ENCODE measurements at places on chromosomes 1 and 21.

- no peak for DNase-seq
Measured at GRCh38 chr21:32209580-32209979, 69.3 kb downstream of the MIS18A start.

DNA sequence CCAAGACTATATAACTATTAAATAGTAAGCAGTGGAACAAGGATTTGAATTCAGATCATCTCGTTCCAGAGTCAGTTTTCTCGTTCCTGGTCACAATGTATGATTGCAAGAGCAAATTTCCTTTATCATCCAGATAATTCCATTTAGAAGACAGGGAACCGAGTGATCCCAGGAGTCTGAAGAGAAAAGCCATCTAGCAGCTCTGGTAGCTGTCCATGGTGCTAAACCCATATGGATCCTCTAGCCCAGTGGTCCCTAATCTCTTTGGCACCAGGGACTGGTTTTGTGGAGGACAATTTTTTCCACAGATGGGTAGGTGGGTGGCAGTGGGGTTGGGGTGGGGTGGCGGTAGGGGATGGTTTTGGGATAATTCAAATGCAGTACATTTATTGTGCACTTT, 229.4 kb downstream of the PTPRU start:
- DNase-seq: peak; percentile 0

- no peak for DNase-seq
Measured at GRCh38 chr1:161244888-161245287, 6.9 kb upstream of the NR1I3 start.

DNA sequence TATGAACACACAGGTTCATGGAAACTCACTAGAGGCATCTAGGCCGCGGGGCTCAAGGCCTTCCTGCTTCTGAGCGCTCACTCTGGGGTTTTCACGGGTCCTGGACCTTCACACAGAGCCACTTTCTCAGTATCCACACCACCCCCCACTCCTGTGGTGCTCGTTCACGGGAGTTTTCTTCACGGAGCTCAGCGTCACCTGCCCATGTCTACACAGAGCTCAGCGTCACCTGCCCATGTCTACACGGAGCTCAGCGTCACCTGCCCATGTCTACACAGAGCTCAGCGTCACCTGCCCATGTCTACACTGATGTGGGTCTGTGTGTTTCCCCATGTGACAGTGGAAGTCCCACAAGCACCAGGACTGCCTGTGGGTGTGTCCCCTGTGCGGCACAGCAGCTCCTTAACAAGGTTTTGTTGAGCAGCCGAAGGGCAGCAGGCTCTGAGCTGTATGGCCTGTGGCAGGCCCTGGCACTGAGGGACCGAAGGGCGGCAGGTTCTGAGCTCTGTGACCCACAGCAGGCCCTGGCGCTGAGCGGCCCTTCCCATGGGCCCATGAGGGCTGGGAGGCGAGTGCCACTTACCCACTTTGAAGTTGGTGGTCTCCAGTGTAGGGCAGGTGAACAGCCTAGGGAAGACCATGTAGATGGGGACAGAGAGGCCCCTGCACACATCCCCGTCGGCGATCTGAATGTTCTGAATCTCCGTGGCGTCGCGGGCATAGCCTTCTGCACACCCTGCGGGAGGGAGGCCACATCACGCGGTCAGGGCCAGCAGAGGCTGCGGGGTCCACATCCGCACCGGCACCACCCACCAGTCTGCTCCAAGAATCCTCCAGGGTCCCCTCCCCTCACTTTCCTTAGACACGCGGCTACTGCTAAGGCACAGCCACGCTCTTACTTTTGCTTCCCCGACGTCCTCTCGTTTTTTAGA, 39.8 kb downstream of the VPS26C start:
- no peak for DNase-seq

DNA sequence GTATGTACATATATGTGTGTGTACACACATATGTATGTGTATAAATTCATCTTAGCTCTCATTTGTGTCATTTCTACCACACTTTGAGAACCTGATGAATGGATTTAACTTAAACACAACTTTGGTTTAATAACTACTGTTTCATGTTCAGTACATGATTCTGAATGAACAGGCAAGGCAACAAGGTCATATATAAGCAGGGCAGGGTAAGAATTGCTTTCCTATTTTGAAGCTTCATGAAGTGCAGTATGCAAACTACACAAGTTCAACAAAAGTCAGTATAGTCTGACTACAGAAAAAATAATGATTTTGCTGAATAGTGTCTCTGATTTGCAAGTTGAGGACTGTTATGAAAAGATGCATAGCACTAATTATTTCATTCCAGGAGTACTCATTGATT, 127.6 kb downstream of the KCNK2 start:
- DNase-seq: no peak

DNA sequence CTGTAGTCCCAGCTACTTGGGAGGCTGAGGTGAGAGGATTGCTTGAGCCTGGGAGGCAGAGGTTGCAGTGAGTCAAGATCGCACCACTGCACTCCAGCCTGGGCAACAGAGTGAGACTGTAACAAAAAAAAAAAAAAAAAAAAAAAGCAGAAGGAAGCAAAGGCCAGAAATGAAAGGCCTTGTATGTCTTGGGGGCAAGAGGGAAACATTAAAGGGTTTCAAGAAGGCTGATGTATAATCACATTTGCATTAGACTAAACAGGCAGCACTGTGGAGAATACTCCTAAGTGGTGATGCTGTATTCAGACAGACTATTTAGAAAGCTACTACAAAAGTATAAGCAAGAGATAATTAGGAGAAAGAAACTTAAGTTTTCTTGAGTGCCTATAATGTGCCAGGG, 10.4 kb downstream of the ANP32E start:
- DNase-seq: no peak

GRCh38 chr1:235545292-235545930, 41.2 kb upstream of the B3GALNT2 start:
- DNase-seq: no peak

GRCh38 chr1:205681364-205681763, 1.1 kb upstream of the SLC45A3 start:
- no peak for DNase-seq

GRCh38 chr1:25212725-25213124, 19.6 kb downstream of the SYF2 start:
- DNase-seq: no peak

GRCh38 chr1:227043755-227044154, 103.7 kb downstream of the COQ8A start:
- DNase-seq: no peak

- DNase-seq: no peak
Measured at GRCh38 chr1:28259934-28260802, 850 bp downstream of the SESN2 start.

GRCh38 chr1:3002349-3003038, 18.8 kb upstream of the ACTRT2 start:
- no peak for DNase-seq

GRCh38 chr21:25639551-25640201, 618 bp downstream of the JAM2 start:
- DNase-seq: peak; percentile 21

GRCh38 chr1:113963281-113963906, 15.9 kb upstream of the OLFML3 start:
- DNase-seq: peak; percentile 12

DNA sequence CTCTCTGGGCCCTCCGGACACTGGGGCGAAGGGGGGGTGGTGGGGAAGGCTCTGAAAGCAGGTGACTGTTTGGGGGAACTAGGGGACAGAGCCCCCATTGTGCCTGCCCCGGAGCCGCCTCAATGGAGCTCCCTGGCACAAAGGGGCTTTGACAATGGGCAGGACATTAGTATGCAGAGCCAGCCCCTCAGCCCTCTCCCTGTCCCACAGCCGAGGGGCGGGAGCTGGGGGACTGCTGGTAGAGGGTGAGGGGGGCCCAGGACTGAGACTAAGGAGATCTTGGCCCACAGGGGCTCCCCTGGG, 7.8 kb downstream of the KCNJ10 start:
- no peak for DNase-seq

DNA sequence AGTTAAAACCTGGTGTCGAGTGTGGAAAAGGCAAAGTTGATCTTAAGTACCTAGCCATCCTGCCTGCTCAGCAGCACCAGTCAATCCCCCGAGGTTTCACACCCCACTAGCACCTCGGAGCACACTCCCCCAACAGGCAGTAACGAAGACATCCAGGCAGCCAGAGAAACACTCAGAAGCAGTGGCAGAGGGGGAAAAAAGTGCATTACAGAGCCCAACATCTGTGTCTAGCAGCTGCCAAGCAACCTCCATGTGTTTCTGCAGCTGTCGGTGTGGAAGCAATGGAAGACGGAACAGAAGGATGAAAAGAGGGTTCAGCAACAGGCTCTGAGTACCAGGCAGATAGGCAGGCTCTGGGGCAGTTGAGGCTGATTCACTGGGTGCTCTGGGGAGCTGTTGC, 73.4 kb upstream of the PROX1 start:
- no peak for DNase-seq

DNA sequence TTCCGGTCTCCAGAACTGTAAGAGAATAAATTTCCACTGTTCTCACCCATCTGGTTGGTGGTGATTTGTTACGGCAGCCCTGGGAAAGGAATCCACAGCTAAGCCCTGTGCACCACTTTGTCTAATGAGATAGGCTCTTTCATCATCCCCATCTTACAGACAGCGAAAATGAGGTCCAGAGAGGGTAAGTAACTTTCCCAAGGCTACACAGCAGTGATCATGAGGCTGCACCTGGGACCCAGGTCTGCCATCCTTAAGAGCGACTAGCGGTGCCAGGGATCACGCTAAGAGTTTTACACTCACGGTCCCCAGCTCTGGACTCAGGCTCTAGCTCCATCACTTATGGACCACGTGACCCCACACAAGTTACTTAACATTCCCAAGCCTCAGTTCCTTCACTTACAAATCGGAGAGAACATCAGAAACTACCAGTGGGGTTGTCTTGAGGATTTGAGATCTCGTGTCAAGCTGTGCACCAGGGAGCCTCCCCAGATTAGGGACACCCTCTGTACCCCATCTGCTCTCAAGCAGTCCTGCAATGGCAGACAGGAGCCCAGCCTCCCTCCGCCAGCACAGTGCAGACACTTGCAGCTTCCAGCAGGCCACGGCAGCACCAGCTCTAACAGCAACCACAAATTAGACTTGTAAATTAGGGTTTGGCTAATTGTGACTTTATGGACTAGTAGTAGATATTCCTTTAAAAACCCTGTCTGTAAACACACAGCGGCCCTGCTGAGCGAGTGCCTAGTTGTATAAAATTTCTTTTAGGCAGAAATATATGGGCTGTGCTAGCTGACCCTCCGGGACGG, 87.3 kb downstream of the DISP3 start:
- DNase-seq: no peak

GRCh38 chr1:7300893-7301663, 470.0 kb upstream of the VAMP3 start:
- no peak for DNase-seq

DNA sequence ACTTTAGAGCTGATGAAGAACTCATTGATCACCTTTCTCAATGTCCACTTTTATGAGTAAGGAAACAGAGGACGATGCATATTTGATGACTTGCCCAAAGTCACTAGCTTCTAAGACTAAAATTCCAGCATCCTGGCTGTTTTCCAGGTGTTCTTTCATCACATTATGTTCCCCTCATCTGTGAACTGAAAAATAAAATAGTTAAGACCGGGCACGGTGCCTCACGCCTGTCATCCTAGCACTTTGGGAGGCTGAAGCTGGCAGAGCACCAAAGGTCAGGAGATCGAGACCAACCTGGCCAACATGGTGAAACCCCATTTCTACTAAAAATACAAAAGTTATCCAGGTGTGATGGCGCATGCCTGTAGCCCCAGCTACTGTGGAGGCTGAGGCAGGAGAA, 297.5 kb downstream of the DUSP10 start:
- no peak for DNase-seq

GRCh38 chr1:148385371-148386030, 97.6 kb downstream of the PPIAL4G start:
- DNase-seq: no peak

DNA sequence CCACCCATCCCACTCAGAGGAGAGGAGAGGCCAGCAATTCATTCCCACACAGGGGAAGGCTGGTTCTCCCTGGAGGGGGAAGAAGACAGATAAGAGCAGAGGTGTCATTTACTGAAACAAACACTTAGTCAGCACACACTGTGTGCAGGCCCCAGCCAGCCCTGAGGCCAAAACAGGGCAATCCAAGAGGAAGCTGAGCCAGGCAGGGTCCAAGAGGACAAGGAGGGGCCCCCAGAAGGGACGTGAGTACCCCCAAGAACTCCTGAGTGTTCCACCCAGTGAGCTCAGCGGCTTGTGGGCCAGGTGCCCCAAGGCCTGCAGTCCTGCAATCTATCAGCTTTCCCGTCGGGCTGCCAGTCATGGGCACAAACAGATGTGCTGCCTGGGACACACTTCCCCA, 15.8 kb downstream of the ADGRB2 start:
- DNase-seq: no peak

- no peak for DNase-seq
Measured at GRCh38 chr1:31300193-31300592, 3.4 kb downstream of the ZCCHC17 start.

- DNase-seq: peak; percentile 22
Measured at GRCh38 chr1:79042117-79042516, 35.6 kb upstream of the ADGRL4 start.

- no peak for DNase-seq
Measured at GRCh38 chr1:53902235-53903138, 8.5 kb downstream of the DIO1 start.

DNA sequence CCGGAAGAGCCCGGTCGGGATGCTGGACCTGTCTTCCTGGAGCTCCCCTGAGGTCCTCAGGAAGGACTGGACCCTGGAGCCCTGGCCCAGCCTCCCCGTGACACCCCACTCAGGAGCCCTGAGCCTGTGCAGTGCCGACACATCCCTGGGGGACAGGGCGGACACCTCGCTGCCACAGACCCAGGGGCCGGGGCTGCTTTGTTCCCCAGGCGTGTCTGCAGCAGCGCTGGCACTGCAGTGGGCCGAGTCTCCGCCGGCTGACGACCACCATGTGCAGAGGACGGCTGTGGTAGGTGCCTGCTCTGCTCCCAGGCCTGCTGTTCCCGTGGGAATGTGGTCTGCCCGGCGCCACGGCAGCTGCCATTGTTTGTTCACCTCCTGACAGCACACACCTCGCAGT, 42.1 kb upstream of the DIP2A start:
- DNase-seq: no peak

GRCh38 chr1:94063379-94063778, 57.6 kb downstream of the ABCA4 start:
- peak; percentile 62 for DNase-seq

DNA sequence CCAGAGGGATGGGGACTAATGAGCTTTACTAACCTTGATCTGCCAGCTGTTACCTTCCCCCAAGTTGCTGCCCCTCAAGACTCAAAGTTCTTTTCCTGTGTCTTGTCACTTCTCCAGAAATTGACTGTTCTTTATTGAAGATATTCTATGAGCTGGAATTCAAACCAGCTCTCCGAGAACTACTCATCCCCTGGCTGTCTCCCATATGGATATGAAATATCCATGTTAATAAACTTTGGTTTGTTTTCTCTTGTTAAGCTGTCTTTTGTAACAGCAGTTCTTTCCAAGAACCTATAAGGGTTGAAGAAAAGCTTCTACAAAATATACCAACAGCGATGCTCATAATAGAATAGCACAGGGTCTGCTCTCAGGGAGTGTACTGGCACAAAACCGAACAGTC, 77.0 kb downstream of the CAMK2N1 start:
- no peak for DNase-seq

DNA sequence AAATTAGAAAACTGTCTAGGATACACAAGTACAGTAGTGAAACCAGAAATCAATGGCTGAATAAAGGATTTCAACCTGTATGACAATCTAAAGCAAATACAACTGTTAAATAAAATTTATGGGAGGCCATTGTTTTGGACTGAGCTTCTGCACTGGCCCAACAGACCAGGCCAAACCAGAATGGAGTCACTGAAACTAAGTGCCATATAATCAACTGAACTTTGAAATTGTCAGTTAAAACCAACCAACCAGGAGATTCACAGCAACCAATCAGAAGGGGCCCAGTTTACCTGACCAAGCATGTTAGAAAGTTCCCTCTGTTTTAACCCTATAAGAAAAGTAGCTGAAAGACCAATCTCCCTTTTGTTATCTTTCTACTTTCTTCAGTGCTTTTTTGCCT, 30.5 kb upstream of the SOAT1 start:
- DNase-seq: no peak

Data from Kasumi-1 (cell line).